Left cardiac atrium (tissue), 4 donors: ENCODE measurements at places on chromosomes 12 and 14. TPM values are rescaled to one million over a fixed set of nuclear protein-coding genes. Genes with fewer than 3 reads are reported as not detected.

DNA sequence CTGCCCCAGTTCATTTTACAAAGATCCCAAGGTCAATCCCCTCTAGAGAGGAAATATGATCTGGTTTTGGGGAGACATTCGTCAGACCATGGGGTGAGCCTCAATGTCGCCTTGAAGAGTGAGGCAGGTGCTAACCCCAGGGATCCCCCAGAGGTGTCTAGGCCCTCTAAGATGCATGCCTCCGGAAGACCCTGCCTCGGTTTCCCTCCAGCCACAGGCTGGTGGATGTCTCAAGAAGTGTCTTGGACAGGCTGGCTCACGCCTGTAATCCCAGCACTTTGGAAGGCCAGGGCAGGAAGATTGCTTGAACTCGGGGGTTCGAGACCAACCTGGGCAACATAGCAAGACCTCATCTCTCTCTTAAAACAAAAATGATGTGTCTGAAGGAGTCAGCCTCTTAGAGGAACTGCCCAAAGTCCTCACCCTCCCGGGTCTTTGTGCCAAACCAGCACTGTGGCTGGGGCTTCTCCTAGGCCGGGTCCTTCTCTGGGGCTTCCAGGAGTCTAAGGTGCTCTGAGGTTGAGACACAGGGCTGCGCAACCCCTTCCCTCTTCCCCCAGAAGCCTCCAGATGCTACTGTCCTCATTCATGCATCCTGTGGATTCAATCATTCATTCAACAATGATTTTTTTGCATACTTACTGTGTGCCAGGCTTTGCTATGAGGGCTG, 24.7 kb upstream of the BEGAIN start:
- no peak for DNase-seq

DNA sequence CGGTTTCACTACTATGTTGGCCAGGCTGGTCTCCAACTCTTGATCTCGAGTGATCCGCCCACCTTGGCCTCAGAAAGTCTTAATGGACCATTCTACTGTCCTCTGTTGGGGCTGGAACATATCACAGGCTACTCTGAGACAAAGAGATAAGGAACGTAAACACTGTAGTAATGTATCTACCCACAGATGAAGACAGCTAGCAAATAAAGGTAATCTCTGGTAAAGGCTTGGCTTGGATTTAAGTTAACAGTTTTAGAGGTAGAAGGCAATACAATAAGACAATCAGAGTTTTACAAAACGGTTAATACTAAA, 44.6 kb upstream of the ISM2 start:
- DNase-seq, result no peak

DNA sequence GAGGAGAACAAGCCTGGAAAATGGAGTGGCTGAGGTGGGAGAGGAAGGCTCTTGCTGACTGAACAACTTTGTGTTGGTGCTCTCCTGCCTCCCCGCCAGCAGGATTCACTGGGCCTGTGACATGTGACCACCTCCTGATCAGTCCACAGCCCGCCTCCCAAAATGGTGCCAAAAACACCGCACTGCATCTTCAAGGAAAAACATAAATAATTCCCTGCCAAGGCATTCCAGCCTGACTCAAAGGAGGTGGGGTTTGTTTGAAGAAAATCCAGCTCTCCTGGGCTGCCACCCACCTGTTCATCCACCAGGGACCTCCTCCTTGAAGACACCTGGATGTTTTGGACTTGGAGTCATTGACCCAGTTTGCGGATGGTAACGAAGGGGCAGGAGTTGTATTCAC, 83.8 kb upstream of the PIWIL1 start:
- no peak for DNase-seq

DNA sequence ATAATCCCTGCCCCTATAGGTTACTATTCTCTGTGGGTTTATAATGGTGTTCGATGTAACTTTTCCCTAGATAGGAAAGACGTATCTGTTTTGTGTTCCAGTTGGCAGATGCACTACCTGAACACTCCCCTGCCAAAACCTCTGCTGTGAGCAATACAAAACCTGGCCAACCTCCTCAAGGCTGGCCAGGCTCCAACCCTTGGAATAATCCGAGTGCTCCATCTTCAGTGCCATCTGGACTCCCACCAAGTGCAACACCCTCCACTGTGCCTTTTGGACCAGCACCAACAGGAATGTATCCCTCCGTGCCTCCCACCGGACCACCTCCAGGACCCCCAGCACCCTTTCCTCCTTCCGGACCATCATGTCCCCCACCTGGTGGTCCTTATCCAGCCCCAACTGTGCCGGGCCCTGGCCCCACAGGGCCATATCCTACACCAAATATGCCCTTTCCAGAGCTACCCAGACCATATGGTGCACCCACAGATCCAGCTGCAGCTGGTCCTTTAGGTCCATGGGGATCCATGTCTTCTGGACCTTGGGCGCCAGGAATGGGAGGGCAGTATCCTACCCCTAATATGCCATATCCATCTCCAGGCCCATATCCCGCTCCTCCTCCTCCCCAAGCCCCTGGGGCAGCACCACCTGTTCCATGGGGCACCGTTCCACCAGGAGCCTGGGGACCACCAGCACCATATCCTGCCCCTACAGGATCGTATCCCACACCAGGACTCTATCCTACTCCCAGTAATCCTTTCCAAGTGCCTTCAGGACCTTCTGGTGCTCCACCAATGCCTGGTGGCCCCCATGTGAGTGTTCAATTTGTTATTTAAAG, 11.3 kb downstream of the MAPK1IP1L start:
- DNase-seq, result peak; percentile 68

DNA sequence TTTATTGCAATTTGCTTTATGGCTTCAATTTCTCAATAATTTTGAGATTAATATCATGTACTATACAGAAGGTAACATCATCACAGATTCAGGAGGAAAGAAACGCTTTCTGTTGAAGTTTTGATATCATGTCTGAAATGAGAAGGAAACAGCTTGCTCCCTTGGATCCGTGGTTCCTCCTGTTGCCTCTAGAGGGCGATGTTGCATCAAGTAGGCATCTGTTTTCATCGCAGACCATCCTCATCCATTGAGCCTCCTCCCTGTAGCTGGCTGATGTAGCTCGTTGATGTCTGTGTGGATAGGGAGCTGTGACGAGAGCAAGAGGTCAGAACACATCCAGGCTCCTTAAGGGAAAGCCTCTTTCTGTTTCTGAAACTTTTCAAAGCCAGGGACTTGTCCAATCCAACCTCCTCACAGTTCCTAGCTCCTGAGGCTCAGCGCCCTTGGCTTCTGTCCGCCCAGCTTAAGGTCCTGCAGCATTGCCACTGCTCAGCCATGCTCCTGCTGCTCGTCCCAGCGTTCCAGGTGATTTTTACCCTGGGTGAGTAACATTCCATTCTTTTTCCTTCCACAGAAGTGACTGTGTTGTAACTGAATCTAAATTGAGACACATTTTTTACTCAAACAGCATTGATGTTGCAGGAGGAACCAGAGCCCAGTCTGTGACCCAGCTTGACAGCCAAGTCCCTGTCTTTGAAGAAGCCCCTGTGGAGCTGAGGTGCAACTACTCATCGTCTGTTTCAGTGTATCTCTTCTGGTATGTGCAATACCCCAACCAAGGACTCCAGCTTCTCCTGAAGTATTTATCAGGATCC, 304.8 kb upstream of the OR4E1 start:
- peak; percentile 26 for DNase-seq

Gene WASHC3
- total RNA-seq, result 31.8 TPM

DNA sequence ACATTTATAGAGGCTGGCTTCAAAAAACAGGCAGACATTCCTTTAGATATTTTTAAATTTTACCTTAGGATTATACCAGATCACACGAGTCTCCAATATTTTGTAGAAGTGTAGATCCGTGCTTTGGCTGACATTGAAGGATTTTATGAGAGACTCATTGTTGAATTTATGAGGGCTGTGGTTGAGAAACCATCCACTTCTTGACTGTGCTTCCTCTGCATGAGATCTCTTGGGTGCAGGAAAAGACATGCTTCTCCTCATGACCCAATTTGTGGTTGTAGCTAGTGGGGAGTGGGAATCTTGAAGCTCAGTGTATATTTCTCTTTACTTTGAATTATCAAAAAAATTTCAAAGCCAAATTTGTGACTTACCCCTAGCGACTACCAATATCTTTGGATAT, 36.7 kb upstream of the NKX2-8 start:
- DNase-seq, result no peak

Gene HNF1A
- not detected for total RNA-seq

DNA sequence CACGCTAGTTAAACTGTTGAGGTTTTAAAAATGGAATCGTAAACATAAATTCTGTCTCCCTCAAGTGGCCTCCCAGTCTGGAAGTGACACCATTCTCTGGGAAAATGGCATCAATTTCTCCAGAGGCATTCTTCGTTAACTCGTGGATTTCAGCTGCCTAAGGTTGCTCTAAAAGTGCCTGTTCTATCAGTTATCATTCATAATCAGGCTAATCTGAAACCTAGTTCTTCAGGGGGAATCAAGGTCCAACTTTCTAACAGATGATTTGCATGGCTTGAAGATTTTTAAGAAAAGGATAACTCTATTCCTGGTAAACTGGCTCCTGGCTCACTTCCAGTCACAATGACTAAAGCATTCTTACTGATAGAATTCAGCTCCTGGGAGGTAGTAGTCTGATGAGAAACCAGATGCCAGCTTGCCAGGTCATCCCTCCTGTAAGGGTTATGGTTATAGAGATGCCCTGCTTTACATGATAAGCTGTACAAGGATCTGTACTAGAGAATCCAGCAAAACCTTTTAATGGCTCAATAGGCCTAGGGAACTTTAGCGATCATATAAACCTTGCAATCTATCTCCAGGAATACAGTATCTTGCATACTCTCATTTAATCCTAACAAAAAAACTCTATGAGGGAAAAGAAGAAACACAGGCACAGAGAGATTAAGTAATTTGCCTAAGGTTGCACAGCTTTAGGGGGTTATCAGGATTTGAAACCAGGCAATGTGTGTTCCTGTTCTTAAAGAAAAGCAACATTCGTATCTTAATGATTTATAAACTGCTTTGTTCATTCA, 1.5 kb downstream of the L3HYPDH start:
- peak; percentile 41 for DNase-seq

Gene PTPN6
- total RNA-seq, result 18.9 TPM

Gene PGF
- 4.6 TPM for total RNA-seq

- DNase-seq, result no peak
Observed at GRCh38 chr12:104280717-104281458, 22.7 kb upstream of the EID3 start.

GRCh38 chr12:95634622-95635621, 83.6 kb upstream of the USP44 start:
- DNase-seq, result no peak

DNA sequence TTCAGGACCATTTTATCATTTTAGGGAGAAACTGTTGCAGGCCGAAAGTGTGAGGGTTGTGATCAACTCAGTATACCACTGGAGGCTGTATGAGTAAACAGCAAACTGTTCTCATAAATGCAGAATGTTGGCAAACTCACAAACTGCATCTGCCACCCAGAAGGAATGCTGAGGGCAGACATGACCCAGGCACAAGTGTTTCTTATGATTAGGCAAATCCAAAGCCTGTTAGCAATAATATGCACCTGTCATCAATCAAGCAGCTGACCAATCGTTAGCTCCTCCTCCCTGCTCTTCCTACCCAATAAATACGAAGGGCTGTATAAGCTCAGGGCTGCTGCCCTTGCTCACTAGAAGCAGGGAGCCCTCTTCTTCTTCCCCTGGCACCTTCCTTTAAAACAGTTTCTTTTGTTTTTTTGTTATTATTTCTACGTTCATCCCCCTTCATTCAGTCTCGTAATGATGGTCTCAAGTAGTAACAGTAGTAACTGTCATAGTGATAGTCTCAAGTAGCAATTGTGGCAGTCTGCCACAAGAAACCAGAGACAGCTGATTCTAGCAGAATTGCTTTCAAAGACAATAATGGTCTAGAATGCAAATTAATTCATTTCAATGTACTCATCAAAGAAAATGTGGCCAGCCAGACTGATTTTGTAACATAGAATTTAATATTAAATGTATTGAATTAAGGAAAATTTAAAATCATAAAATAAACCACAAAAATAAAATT, 15.2 kb upstream of the CCDC175 start:
- DNase-seq, result no peak

Gene SERPINA9
- total RNA-seq, result not detected

DNA sequence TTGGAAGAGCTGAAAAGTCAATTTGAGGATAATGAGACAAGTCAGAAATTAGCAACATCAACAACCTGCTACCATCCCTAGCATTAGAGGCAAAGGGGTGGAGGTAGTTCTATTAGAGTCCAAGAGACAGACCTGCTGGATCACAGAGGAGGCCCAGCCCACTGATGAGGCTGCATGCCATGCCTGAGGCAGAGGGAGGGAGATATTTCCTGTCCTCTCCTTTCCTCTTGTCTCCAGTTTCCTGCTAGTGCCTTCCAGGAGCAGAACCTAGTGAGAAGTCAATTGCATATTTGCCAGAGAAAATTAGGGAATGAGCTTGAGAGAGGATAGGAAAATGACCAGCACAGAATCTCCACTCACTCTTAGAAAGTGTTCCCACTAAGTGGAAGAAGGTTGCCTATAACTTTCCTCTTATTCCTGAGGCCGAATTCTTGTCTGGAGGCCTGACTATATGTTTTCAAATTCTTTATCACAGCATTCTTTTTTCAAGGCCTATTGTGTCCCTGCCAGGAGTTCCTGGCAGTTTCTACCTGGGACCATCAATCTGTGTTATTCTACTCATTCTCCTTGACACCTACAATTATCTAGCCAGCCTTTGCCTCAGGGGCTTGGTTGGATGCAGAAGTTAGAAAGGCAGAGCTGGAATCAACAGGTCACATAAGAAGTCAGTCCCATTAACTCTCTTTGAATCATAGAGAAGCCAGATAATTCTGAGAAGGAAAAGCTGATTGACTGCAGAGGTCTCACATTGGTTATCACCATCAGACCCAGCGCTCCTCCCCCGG, 121.9 kb downstream of the EMP1 start:
- DNase-seq, result no peak

Gene DCN
- 1,324 TPM for total RNA-seq

Gene KDM5A
- 38.1 TPM for total RNA-seq

DNA sequence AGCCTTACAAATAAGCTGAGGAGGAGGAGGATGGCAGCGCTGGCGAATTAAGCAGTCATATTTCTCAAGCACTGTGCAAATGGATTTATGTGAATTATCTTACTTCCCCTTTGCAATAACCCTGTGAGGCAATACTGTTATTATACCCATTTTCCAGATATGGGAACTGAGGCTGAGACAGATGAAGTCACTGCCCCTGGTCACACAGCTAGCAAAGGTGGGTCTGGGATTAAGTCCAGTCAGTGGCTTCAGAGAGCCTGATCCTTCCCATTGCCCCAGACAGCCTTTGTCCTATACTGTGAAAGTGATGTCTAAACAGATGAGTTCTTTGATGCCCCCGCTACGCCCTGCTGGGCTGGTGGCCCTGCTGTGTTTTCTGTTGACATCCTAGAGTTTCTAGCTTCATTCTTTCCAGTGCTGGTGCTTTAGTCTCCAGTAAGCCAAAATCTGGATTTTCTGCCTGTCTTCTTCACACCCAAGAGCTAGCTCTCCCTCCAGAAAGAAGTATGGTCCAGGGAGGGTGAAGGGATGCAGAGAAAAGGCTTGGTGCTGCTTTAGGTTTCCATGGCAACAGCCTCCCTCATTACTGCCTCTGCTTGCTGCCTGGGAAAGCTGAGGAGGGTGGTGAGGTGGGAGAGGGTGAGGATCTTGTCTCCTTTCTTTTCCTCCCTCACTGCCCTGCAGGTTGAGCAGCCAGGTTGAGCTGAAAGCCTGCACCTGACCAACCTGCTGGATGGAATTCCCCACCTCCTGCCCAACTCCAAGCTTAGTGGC, 30.7 kb downstream of the TMEM63C start:
- DNase-seq, result no peak
